ENCODE measurements at places on chromosomes 2 and 18.

- no peak for DNase-seq
Observed at GRCh38 chr2:166411473-166412230, 35.9 kb upstream of the SCN9A start.

DNA sequence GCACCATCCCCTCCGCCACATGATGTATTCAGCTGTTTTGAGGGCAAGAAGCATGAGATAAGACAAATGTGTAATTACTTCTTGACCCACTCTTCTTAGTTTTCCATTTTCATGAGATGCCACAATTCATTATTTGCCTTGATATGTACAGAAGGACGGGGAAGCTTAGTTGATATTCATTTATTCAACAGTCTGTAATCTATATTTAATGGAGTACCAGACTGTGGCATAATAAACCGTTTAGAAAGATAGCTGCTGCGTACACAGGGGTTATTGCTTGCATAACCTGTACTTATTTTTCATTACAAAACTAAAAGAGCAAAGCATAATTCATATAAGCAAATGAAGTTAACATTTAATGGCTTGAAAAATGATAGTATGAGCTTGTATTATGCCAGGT, 466.4 kb upstream of the GYPC start:
- DNase-seq: no peak

- no peak for DNase-seq
Observed at GRCh38 chr18:8654503-8655451, 45.5 kb downstream of the RAB12 start.

- no peak for DNase-seq
Observed at GRCh38 chr18:51513517-51513916, 316.0 kb upstream of the MEX3C start.

GRCh38 chr2:29767606-29768335, 153.6 kb downstream of the ALK start:
- DNase-seq: no peak

- no peak for DNase-seq
Observed at GRCh38 chr2:80363330-80363729, 58.8 kb upstream of the LRRTM1 start.

DNA sequence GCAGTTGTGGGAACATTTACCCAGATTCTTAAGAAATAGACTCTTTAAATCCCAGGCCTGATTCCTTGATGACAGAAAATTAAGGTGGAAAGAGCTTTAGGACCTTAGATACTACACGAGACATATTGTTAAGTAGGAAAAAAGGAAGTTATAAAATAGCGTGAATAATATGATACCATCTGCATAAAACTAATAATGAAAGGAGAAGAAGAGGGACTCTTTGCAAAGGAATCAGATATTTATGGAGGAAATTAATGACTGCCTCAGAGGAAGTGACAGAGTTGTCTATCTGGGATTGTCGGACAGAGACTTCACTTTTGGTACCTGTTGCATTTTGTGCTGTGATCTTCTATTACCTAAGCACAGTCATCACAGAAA, 20.8 kb downstream of the APCDD1 start:
- no peak for DNase-seq

Measured in NCI-H446 (cell line).